Epithelial cell of esophagus (primary cell): ENCODE measurements at places on chromosomes 1 and 21.

DNA sequence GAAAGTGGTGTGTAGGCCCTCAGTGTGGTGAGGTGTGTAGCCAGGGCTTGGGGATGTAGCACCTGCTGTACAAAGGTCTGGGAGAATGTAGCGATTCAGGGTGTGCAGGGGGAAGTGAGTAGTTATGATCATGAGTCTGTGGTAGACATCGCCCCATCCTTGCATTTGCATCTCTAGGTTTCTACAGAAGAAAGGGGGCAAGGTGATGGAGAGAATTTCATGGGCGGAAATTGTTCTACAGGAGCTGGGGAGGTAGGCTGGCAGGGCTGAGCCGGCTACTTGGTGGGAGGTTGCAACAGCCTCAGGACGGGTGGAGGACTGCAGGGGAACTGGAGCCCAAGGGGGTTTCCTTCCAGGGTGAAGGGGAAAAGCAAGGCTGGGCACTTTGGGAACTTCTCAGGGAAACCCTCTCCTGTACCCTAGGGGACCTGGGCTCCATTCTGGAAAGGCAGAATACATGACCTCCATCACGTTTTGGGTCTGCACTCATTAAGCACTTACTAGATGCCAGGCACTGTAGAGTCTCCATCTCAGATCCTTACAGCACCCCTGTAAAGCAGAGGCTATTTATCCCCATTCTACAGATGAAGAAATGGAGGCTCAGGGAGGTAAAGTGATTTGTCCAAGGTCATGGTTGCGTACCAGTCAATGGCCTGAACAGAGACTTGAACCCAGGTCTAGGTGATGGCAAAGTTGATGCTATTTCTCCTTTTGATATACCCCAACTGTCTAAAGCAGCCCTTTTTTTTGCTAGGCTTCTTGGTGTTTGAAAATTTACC, 14.5 kb upstream of the TNFRSF1B start:
- DNase-seq = no peak

DNA sequence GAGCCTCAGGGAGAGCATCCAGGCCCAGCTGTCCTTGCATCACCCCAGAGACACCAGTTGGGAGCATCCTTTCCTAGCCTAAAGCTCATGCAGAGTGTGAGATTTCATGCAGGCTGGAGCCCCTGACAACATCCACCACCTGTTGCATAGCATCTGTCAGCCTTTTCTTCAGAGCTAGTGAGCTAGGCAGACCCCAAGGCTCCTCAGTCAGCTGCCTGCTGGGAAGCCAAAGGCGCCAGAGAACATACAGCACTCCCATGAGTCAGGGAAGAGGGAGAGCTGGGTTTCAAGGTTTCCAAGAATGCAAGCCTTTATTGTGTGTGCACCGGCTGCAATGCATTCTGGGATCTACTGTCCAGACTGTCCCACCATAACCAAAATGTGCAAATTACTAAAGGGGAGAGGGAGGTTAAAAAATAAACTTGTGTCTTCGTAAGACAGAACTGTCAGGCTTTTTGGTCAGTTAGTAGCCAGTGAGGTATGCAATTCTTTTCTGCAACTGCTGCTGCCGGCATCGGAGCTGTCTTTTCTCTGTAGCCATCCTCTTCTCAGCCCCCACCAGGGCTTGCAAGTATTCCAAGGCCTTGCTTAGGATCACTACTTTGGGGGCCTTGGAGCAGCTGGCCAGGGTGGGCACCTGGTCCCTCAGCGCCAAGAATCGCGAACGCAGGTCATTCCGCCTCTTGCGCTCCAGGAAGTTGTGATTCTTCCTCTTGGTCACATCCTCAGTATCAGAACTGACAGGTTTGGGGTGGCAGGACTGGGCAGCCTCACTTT, 4.6 kb downstream of the MYCL start:
- no peak for DNase-seq

DNA sequence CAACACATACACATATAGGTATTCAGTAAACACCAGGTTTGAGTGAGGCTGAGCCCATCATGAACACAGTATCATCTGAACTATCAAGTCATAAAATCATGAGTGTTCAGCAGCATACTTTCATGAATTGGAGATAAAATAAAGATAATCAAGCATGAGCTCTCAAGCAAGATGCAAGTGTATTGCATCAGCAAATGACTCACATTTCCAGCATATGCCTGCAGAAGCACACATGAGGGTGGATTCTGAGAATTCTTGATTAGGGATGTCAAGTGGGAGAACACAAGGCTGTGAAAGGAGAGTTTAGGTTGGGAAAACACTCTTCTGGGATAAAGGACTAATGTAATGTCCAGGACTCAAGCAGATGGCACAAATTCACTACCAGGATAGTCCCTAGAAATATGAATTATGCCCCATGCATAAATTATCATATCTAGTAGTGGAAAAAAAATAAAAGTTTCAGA, 299.2 kb downstream of the SRGAP2C start:
- peak; percentile 81 for DNase-seq

DNA sequence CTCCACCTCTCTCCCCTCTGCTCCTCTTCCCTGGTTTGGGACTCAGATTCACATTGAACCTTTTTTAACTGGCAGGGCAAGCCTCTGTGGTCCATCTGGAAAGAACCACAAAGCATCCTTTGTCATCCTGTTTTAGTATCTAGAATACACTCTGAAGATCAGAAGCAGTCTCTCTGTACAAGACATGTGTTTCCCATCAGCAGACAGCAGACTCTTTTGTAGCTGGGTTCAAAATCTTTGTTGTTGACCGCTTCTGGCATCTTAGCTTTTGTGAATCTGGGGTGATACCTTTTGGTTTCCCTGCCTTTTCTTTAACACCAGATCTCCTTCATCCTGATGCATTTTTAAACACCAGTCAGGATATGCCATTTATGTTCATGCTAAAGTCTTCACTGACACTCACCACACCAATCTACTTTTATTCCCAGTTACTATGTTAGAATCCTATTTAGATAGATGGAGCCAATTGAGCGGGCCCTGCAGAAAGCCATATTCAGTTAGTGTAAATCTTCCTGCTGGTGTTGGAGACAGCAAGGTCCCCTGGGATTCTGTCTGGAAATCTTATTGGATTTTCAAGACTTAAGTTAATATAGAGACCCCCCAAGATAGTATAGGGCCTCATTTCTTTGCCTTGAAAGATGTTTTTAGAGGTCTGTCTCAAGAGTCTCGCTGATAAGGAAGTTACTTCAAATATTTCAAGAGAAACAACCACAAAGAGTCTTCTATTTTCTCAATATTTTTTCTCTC, 51.1 kb downstream of the ST6GALNAC3 start:
- no peak for DNase-seq

DNA sequence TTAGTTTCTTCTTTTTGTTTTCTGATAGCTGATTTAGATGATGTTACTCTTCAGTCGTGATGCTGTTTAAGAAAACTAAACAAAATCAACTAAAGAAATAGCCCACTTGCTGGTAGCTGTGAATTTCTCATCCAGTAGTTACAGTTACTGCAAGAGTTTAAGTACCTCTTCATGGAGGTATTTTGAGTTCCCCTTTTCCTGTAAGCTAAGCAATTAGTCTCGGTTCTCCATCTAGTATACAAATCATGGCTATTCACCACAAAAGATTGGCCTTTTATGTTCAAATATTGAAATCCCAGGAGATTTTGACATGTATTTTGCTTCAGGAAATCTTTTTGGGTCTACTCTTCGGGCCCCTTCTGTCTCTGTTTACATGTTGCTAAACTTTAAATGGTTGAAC, 31.1 kb downstream of the HUNK start:
- no peak for DNase-seq

- no peak for DNase-seq
These were observed 332.6 kb downstream of the PBX1 start for GRCh38 chr1:164891615-164892014.

- DNase-seq = peak; percentile 73
These were observed 361.5 kb upstream of the ZP4 start for GRCh38 chr1:238252033-238252802.

GRCh38 chr1:18580691-18581419, 49.8 kb upstream of the PAX7 start:
- no peak for DNase-seq

DNA sequence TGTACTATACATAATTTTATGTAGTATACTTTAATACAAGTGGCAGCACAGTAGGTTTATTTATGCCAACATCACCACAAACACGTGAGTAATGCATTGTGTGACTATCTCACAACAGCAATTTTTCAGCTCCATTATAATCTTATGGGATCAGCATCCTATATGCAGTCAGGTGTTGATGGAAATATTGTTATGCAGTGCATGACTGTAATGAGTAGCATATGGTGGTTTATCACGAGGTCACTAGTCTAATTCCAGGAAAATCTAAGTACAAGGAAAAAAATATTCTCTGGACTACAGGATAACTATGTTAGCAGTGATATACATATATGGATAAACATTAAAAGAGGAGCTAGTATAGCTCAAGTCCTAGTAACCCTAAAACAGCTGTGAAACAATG, 69.0 kb downstream of the ATP1B1 start:
- DNase-seq = no peak

DNA sequence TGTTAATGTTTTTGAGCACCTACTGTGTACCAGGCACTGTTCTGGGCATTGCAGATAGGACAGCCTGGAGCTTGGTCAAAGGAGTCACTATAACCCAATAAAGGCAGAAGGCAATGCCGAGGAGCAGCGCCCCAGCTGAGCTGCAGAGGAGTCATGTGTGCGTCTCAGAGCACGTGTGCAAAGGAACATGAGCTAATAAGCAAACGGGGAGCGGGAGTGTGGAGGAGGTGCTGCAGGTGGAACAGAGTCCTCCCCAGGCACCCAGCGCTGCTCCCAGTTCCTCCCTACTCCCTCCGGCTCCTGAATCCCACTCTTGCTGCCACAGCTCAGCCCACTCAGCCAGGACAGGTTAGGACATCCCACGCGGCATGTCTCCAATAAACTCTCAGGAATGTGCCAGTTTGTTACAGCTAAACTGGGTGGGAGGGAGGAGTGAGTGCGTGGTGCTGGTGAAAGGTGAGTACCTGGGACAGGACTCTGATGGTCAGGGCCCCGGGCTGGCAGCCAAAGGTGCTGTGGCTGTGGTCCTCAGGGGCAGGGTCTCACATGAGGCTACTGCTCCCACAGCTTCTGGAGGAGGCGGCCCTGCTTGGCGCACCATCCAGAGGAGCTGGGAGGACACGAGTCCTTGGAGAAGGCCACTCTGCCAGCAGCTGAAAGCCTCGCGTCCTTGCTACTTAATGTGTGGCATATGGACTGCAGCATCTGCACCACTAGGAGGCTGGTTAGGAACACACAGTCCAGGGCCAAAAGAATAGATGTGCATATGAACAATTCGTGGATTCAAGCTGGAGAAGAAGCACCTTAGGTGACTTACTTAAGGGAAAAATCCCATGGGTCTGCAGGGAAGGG, 52.3 kb downstream of the GRIK3 start:
- DNase-seq = no peak

DNA sequence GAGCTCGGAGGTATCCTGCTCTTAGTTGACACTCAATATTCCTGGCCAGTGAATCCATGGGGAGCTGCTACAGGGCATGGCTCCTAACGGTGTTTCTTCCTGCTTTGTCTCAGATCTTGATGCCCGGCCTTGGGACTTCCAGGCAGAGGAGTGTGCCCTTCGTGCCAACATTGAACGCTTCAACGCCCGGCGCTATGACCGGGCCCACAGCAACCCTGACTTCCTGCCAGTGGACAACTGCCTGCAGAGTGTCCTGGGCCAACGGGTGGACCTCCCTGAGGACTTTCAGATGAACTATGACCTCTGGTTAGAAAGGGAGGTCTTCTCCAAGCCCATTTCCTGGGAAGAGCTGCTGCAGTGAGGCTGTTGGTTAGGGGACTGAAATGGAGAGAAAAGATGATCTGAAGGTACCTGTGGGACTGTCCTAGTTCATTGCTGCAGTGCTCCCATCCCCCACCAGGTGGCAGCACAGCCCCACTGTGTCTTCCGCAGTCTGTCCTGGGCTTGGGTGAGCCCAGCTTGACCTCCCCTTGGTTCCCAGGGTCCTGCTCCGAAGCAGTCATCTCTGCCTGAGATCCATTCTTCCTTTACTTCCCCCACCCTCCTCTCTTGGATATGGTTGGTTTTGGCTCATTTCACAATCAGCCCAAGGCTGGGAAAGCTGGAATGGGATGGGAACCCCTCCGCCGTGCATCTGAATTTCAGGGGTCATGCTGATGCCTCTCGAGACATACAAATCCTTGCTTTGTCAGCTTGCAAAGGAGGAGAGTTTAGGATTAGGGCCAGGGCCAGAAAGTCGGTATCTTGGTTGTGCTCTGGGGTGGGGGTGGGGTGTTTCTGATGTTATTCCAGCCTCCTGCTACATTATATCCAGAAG, 16.7 kb downstream of the ALX3 start:
- peak; percentile 51 for DNase-seq

DNA sequence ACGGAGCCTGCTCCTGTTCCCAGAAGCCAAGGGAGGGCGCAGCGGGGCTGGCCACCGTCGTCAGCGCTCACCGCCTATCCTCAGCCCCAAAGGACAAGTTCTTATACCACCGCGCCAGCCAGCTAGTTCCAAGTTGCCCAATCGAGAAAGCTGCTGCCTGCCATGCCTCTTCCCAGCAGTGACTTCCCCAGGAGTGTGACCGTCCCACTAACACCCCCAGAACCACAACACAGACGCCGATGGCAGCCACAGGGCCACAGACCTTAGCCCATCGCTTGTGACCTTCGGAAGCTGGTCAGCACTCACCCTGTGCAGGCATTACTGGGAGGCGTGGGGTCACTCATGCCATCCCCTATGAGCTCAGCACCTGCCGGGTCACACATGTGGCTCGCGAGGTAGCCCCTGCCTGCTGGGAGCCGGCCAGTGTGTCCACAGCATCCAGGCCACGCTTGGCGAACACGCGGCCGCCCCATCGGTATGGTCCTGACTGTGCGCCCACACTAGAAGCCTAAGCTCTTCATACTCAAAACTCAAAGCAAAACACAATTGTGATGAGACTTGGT, 20.1 kb downstream of the NADK start:
- DNase-seq = no peak

DNA sequence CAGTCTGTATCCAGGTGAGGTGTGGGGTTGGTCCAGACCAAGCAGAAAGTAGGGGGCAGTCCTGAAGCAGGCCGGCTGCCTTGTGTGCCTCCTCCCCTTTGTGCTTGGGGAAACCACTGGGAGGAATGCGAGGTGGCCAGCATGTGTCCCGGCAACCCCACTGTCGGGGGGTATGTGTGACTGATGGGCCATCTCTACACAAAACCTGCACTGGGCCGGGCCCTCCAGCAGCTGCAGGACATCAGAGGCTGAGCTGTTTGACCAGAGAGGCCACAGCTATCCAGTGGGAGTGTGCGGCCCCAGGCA, 33.3 kb downstream of the TMEM51 start:
- no peak for DNase-seq

DNA sequence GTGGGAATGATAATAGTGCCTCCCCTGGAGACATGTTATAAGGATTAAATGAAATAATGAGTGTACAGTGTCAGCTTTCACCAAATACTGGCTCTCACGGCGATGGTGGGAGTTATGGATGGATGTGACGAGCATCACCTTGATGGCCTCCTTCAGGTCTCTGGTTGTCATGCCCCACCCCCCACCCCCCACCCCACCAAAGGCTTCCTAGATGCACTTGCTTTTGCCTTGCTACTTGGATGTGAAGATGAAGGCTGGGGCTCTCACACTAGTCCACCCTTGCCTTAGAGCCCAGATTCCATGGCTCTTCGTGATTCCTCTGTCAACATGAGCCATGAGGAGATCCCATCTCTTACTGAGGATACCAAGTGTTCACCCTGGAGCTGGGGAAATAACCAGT, 412.3 kb downstream of the NPHP4 start:
- DNase-seq = no peak

- no peak for DNase-seq
These were observed at the start of gene CAPN9 for GRCh38 chr1:230747127-230747730. Gene CAPN9, plus strand, starts transcription at chr1:230747388. Its CDS starts 109 bp downstream, at chr1:230747497.

- no peak for DNase-seq
These were observed 41.7 kb upstream of the DISC1 start for GRCh38 chr1:231584921-231585320.
